ENCODE measurements at places on chromosomes 7 and 10.

DNA sequence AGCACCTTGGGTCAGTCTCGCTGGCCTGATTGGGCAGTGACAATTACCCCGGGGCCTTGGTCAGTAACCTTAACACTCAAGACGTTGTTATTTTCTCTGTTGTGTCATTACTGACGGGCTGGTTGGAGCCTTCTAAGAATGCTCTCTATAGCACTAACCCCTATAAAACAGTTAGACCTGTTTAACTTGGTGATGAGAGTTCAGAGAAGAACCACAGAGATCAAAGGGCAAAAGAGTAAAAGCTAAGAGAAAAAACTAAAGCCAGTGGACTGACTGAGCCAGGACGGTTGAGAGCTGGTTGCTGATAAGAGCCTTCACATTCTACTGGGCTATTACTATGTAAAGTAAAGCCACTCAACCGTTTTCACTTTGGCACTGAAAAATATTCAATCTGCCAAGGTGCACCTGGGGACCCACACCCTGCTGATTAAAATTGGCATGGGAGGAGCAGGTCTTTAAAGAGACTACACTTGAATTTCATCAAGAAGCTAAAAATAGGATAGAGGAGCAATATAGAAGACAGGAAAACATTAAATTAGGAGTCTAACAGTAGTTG lies 13.6 kb upstream of the ITGB1 start:
- peak; percentile 71 for DNase-seq

DNA sequence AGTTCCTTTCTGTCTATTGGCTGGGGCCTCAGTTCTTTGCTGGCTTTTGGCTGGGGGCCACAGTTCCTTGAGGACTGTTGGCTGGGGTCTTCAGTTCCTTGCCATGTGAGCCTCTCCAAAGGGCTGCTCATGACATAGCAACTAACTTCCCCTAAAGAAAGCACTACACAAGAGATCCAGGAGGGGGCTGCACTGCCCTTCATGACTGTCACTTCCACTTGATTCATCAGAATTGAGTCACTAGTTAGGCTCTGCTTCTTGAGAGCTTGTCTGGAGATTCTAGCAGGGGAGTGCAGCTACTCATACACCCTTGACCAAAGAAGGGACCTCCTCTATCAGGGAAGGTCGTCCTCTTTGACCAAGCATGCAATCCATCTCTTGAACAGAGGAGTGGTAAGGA lies 38.0 kb upstream of the MKX start:
- DNase-seq: peak; percentile 32

DNA sequence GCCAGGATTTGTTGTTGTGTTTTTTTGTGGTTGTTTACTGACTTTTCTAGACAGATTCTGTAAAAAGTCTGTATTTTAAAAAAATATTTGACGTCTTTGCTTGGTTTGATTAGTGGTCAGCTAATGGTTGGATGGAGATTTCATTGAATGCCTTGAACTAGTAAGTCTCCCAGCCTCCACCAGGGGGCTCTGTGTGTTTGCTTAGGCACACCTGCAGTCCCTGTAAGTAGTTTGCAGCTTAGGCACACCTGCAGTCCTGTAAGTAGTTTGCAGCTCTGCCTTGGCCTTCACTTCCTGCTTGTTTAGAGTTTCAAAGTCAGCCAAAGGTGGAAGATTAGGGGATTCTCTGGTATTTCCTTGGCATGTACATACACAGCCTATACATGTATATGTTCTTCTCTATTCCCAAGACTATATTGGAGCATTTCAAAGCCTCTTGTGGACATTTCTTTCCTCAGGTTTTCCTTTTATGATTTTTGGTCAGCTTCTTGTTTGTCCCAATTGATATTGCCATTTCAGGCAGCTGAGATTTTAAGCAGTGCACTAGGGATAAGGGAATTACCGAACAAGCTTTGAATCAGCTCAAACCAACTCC lies 101.6 kb downstream of the CCSER2 start:
- peak; percentile 80 for DNase-seq

- DNase-seq: no peak
Measured at GRCh38 chr7:92279396-92280031, 33.7 kb downstream of the ANKIB1 start.

DNA sequence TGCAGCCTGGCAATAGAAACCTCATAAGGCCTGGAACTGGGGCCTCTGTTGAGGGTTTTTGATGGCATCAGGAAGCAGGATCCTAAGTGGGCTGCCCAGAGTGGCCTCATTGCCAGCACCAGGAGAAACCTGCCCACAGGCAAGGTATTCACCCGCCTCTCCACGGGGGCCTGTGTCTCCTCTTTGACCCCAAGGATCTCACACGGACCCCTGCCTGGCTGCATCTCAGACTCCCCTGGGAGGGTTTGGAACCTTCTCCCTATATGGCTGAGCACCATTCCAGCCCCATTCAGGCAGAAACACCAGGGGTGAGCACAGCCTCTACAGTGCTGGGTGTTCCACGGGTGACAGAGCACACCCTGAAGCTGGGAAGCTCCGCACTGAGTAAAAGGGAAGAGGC lies 14.6 kb upstream of the C10orf71 start:
- no peak for DNase-seq

DNA sequence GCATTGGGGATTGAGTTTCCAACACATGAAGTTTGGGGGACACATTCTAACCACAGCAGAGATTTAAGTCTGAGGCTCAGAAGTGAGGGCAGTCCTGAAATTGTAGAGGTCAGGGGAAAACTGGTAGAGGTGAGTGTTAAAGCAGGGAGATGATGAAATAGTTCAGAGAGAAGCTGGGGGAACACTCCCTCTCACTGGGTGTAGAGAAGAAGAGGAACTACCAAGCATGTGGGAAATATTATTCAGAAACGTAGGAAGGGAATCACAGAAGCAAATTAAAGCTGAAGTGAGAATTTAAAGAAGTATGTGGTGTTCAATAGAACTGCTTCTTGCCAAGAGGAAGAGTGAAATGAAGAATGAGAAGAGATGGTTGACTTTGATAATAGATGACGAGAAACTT lies 121.5 kb upstream of the FAM3C start:
- DNase-seq: no peak

GRCh38 chr10:98030093-98030821 lies at the start of gene CRTAC1:
Gene CRTAC1, minus strand, starts transcription at chr10:98030621. Its CDS starts 149 bp downstream, at chr10:98030472.
- DNase-seq: no peak

- DNase-seq: no peak
Measured at GRCh38 chr10:102628451-102628911, 15.8 kb upstream of the TRIM8 start.

- DNase-seq: no peak
Measured at GRCh38 chr7:68529221-68529620, 1069.1 kb upstream of the AUTS2 start.

- peak; percentile 38 for DNase-seq
Measured at GRCh38 chr7:138257459-138258196, 181.4 kb downstream of the AKR1D1 start.

- no peak for DNase-seq
Measured at GRCh38 chr10:77865580-77866324, 60.8 kb downstream of the DLG5 start.

DNA sequence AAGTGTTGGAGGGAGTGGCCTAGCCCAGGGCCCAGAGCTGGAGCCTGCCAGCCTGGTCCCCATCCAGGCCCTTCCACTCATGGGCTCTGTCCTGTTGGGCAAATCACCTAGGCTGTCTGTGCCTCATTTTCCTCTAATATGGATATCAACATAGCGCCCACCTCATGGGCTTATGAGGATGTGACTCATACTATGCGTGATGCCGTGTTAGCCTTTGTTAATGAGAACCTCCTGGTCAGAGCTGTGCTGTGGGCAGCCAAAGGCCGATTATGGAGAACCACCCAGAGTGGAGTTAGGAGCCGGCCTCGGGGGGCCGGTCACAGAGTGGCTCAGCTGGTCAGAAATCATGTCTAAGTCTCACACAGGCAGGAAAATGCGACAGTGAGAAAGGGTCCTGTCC lies 306.4 kb downstream of the PAXIP1 start:
- no peak for DNase-seq

DNA sequence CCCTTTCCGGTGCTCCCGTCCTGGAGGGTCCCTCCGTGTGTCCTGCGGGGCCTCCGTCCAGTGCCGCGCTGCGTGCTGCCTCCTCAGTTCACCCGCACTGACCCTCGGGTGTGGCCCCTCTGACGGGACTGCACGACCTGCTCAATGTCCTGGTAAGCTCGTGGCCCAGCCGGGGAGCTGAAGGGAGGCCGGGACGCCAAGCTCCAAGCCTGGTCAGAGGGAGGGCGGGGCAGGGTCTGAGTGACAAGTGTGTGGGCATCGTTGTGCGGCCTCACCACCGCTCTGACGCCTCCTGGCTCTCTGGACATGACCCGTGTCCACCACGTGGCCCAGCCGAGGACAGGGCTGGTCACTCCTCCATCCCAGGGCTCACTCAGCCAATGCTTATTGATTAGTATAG lies 25.9 kb downstream of the FAM20C start:
- no peak for DNase-seq

GRCh38 chr7:121107923-121108498 lies 119.5 kb downstream of the CPED1 start:
- DNase-seq: peak; percentile 50

DNA sequence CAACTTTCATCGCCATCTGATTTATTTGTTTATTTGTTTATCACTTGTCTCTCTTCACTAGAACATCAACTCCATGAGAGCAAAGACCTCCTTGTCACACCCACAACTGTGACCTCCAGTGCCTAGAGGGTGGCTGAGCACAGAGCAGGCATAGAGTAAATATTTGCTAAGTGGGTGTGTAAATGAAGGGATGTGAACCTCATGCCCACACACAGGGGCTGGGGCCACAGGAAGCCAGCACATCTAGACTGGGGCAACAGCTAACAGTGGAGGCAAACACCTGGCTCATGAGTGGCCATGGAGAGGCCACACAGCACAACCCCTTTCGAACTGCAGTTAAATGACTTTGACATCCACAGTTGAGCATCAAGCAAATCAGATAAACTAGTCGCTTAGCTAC lies 39.8 kb downstream of the AKR1B1 start:
- DNase-seq: no peak

- no peak for DNase-seq
Measured at GRCh38 chr7:148609045-148609725, 18.6 kb downstream of the C7orf33 start.

DNA sequence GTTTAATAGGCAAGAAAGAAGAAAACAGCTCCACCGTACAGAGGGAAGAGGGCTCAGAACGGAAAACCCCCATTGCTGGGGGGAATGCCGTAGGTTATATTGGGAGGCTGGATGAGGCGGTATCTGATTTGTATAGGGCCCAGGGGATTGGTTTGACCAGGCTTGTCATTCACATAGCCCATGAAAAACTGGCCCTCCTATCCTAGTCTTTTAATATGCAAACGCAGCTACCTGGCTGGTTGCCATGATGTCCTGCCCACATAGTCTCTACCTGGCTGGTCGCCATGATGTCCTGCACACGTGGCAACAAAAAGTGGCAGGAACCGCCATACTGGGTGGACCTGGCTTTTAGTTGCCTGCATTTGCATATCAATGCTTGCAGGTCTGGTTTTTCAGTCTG lies 84.7 kb downstream of the AUTS2 start:
- DNase-seq: no peak

GRCh38 chr7:133165529-133165928 lies 83.6 kb upstream of the CHCHD3 start:
- no peak for DNase-seq

DNA sequence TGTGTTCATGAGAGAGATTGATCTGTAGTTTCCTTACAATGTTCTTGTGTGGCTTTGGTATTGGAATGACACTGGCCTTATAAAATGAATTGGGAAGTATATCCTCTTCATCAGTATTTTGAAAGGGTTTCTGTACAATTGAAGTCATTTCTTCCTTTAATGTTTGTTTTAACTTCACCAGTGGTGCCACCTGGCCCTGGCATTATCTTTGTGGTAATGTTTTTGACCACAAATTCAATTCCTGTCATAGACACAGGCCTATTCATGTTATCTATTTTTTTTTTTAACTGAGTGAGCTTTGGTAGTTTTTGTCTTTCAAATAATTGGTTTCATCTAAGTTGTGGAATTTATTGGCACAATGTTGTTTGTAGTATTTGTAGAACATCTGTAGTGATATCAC lies 127.7 kb downstream of the CDK14 start:
- peak; percentile 8 for DNase-seq

GRCh38 chr10:69972981-69973397 lies 79.7 kb upstream of the MACROH2A2 start:
- no peak for DNase-seq
